ENCODE measurements at places on chromosomes 16 and 17.

- no peak for DNase-seq
Measured at GRCh38 chr16:9123871-9124270, 32.4 kb downstream of the HAPSTR1 start.

- no peak for DNase-seq
Measured at GRCh38 chr17:64229815-64230728, 33.0 kb downstream of the TEX2 start.

GRCh38 chr16:3920206-3920605, 39.7 kb upstream of the CREBBP start:
- no peak for DNase-seq

- DNase-seq: no peak
Measured at GRCh38 chr16:27179500-27180072, 23.7 kb upstream of the KDM8 start.

GRCh38 chr16:54284931-54285413, 1.6 kb downstream of the IRX3 start:
- peak; percentile 25 for DNase-seq

- no peak for DNase-seq
Measured at GRCh38 chr16:50298591-50299507, 32.5 kb downstream of the ADCY7 start.

Measured in NCI-H1105 treated with DMSO at 0.1 percent for 48 hours (cell line).